ENCODE measurements at places on chromosomes 13 and 19.

DNA sequence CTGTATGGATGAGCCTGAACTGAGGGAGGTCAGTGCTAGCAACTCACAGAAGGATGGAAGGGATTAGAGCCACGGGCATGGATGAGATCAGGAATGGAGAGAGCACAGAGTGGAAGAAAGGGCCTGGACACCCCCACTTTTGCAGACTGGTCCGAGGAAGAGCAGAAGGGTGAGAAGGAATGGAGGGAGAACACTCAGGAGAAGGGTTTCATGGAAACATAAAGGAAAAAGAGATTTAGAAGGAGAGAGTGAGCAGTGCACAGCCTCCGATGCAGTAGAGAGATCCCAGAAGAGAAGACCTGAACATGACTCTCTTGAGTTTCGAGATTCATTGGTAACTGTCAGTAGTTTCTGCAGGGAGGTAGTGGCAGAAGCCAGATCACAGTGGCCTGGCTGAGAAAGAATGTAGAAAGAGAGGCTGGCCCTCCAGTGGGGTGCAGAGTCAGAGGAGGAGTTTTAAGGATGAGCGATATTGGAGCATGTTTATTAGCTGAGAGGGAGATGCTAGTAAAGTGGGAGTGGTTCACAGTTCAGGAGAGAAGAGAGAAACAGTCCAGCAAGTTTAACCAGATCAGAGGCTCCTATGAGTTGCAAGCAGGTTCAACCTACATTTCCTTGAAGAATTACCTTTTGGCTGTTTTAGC is 108.9 kb downstream of the ZAR1L start:
- DNase-seq = no peak

- DNase-seq = no peak
Measured at GRCh38 chr19:15196360-15197005, 4.3 kb downstream of the NOTCH3 start.

DNA sequence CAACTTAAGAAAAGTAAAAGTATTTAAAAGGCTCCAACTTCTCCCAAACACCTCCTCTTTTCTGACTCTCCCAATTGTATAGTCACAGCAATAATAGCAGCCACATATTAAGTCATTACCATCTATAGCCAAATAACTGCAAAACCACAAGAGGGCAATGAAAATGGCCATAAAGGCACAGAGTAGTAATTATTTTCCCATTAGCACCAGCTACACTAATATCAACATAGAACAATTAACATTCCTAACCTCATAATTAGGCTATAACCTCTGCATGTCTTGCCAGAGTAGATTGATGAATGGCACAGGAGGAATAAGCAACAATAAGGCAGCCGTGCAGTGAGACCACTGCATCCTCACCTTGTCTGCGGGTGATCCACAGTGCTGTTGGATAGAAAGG is 226.4 kb upstream of the SERP2 start:
- DNase-seq = no peak

DNA sequence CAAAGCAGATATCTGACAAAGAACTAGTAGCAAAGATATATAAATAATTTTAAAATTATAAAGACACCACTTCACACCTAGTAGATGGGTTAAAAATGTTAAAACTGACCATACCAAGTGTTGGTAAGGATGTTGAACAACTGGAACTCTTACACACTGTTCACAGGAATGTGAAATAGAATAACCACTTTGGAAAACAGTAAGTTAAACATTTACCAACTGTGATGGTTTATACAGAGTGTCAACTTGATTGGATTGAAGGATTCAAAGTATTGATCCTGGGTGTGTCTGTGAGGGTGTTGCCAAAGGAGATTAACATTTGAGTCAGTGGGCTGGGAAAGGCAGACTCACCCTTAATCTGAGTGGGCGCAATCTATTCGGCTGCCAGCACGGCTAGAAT is 19.2 kb downstream of the UTP14C start:
- no peak for DNase-seq

DNA sequence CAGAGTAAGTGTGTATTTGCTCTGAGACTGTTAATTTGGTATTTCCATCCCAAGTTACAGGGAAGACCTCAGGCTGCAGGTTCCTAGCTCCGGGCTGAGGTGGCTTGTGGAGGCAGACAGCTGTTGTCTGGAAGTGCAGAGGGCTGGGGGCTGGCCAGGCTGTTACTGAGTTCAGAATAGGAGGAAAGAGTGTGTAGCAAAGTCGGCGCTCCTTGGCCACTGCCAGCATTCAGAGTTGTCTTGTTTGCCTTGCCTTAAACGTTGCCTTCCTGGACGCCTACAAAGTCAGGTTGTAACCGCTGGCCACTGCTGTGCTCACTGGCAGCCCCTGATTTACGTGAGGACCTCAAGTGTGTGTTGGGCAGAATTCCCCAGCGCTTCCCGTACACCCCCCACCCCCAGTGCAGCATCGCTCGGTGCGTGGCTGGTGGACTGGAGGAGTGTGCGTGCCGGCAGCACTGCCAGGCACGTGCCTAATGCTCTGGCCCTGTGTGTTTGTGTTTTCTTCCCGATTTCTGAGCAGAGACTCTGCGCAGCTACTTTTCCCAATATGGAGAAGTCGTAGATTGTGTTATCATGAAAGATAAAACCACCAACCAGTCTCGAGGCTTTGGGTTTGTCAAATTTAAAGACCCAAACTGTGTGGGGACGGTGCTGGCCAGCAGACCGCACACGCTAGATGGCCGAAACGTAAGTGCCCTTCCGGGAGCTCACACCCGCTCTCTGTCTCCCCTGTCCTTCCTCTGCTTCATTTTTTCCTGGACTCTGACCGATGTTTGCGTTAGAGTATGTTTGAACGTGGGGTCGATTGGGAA is 10.5 kb downstream of the DAZAP1 start:
- DNase-seq = no peak

DNA sequence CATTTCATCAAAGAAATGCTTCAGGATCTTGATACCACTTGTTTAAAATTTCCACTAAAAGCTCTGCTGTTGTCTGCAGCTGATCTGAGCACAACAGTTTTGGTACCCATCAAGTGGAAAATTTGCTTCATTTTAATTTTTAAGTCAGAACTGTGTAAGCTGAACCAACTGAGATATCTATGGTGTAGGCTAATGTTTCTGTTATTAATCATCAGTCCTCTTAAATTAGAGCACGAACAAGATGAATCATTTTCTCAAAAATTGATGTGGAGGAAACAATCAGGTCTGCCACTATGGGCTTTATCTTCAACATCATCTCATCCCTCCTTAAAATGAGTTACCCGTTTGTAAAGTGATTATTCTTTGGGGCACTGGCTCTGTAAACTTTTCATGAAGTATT is 221.5 kb upstream of the NBEA start:
- no peak for DNase-seq

DNA sequence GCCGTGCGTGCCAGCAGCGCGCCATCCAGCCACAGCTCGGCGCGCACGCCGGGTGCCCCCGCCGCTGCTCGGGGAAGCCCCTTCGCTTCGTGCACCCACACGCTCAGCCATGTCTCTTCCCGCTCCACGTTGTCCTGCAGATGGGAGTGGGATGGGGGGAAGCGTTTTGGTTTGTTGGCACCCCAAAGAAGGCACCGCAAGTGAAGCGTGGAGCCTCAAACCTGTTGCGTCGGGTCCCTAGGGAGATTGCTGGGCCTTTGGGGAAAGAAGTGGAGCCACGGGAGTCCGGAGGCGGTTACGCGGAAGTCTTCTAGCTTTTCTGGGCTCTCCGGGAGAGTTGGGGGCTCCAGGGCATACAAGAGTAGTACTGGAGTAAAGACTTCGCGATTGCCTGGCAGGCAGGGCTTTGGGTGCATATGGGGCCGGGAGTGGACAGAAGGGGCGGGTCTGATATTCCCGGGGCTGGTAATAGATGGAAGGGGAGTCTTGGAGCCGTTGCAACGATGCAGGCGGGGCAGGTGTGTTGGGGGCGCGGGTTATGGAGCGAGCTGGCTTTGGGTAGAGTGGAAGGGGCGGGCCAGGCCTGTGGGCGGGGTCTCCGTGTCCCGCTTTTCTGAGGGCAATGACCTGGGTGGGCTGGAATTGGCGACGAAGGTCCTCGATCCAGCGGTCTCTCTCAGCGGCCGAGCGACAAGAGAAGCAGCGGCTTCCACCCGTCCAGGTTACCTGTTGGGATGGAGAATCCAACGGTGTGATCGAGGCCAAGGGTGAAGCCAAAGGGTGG is 6.5 kb downstream of the RASAL3 start:
- no peak for DNase-seq

DNA sequence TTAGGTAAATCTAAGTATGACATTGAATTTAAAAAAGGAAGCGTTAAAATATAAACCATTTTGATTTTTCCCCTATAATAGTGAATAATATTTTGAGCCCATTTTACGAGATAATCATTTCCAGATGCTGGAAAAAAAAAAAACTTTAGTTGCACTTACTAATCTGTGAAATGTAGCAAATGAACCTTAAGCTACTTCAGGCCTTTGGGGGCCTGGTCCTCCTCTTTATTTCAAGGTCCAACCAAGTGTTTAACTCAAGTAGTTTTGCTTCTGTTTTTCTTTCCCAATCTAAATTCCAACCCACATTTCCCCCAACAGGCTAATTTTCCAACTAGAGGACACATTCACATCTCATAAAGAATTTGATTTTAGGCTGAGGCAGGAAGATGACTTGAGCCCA is 101.2 kb downstream of the TNFRSF19 start:
- DNase-seq = no peak

GRCh38 chr19:35559281-35559659 is 4.2 kb downstream of the ATP4A start:
- no peak for DNase-seq

DNA sequence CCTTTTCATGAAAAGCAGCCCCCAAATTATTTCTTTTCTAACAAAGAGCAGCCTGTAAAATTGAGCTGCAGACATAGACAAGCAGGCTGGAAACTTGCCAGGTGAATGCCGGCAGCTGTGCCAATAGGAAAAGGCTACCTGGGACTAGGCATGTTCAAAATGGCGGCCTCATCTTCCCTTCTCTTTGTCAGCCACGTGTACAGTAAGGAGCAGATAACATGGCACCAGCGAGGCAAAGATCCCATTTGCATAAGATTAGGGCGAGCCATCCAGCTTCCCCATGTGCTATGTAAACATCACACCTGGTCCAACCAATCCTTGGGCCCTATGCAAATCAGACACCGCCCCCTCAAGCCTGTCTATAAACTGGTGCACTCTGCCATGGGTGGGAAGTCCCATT is 31.2 kb upstream of the CACNA1A start:
- no peak for DNase-seq

DNA sequence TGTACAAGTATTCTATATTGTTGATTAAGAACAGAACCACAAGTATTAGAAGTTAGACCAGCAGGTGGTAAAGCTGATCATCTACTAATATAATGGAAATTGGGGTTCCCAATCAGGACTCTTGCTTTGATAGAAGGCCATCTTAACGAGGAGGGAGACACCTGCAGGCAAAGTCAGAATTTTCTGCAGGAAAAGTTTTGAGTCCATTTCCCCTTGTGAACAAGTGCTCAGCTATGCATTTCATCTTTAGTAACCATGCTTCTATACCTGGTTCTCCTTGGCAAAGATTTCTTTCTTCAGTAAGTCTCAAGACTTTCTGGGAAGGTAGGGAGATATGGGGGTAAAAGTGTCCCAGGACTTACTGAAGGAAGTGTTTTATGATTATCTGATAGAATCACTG is 36.1 kb upstream of the USPL1 start:
- no peak for DNase-seq

DNA sequence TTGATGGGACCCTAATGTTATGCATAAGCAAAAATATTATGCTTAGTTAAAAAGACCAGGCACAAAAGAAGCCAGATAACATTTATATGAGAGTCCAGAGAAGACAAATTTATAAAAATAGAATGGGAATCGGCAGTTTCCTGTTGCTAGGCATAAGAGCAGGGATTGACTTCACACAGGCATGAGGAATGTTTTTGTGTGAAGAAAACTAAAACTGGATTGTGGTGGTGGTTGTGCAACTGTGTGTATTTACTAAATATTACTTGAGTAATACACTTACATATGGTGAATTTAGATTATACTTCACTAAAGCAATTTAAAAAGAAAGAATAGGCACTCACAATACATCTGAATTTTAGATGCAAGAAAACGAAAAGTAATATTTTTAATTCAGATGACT is 108.3 kb downstream of the SLITRK1 start:
- no peak for DNase-seq

GRCh38 chr13:45683701-45684100 is 18.4 kb upstream of the CBY2 start:
- DNase-seq = no peak

- DNase-seq = no peak
Measured at GRCh38 chr13:51728972-51729371, 75.0 kb downstream of the DHRS12 start.

- DNase-seq = no peak
Measured at GRCh38 chr19:38667661-38668171, 20.3 kb downstream of the ACTN4 start.

DNA sequence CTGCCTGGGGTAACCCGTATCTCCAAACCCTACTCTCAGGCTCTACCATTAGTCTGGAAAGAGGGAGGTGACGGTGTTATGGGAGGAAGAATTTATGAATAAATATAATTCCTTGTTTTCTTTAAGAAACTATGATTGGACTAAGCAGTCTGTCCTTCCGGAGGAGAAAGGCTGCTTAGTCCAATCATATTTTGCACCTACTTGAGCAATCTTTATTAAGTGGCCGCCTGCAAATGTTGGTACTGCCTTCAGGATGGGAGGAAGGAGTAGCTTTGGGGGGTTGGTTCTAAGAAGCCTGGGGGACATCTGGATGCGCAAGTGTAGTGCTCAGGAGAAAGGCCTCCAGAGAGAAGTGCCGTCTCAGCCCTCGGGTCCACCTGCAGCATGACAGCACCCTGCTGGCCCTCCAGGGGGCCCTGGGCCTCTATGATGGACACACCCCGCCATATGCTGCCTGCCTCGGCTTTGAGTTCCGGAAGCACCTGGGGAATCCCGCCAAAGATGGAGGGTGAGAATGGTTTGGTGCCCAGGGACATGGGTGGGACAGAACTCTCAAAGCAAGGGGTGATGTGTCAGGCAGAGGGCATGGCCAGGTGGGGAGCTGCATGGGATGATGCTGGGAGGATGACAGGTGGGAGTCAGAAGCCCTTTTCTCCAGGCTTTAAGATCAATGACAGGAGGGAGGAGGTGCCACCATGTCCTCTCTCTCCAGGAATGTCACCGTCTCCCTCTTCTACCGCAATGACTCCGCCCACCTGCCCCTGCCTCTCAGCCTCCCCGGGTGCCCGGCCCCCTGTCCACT is 4.1 kb downstream of the ACP4 start:
- no peak for DNase-seq

DNA sequence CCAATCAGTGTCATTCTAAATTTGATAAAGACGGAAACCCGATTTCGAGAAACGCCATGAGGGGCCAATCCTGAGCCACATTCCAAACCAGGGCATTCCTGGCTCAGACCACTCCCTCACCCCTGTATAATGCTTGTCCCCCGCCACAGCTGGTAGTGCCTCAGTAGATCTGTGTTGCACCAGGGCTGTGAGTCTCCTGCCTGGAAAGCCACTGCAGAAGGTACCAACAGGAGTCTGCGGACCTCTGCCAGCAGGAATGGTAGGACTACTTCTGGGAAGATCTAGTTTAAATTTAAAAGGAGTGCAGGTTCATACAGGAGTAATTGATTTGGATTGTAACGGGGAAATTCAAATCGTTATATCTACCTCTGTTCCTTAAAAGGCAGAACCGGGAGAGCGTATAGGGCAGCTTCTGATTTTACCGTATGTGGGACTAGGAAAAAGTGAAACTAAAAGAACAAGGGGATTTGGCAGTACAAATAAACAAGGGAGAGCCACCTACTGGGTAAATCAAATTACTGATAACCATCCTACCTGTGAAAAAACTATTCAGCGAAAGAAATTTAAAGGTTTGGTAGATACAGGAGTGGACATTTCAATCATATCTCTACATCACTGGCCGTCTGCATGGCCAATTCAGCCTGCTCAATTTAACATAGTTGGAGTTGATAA is 20.8 kb upstream of the ZNF266 start:
- DNase-seq = no peak
